Kasumi-1 (cell line): ENCODE measurements at places on chromosomes 2 and 18.

GRCh38 chr18:59453468-59453961 lies 94.5 kb upstream of the LMAN1 start:
- no peak for DNase-seq

DNA sequence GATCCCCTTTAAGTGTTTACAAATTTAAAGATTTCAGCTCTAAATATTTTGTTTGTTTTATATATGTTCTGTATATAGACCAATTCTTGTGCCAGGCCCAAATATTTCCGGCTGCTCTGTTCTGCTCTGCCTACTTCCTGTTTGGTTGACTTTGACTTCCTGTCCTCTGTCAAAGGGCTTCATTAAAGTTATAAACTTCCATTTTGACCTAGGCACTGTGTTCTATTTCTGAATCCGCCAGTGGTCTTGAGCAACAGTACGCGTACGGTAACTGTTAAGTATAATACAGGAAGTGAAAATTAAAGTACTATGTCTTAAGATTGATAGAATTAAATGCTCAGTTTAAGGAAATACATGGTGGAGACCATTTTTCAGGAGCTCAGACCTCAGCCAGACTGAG lies 13.5 kb upstream of the REL start:
- DNase-seq = peak; percentile 90

GRCh38 chr2:1406434-1406833 lies 6.8 kb upstream of the TPO start:
- DNase-seq = no peak

- no peak for DNase-seq
These were observed 90.3 kb downstream of the LRP1B start for GRCh38 chr2:142040556-142040955.

DNA sequence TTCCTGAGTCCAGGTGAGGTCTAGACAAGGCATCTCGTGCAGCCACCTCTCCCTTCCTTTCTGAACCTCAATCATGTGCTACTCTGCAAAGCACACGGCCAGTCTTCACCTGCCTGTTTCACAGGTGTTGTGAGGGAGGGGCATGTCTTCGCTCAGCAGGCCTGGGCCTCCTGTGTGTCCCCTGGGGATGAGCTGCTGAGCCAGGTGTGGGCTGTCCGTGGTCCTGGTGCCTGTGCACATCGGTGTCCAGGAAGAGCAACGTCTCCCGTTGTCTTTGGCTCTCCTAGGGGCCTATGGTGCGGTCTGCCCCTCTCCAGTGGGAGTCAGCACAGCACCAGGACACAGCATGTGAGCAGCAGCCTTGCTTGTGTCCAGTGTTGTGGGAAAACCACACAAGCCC lies 16.7 kb downstream of the ARHGEF4 start:
- DNase-seq = no peak

GRCh38 chr18:8951491-8951890 lies 151.0 kb upstream of the NDUFV2 start:
- DNase-seq = no peak

DNA sequence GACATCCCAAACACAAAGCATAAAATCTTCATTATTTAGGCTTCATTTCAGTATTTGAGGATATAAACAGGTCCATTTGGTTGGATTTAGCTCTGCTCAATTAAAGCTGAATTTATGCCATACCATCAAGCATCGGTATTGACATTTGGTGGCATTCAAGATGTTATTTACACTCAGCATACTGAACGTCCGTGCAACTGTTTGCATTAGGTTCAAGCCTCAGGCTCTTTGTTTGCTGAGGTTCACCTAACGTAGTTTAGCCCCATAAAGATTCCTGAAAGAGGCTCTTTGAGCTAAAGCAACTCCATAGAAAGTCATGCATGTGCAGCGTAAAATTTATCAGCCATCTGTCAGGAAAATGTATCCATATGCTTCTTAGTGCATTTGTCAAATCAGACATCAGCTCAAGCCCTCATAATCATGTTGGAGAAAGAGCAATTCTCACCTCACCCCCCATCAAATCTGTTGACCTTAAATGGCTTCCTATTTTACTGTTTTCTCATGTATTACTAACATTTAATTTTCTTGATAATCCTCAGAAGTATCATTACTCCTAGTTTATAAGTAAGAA lies 366.9 kb downstream of the EPHA4 start:
- no peak for DNase-seq

- no peak for DNase-seq
These were observed 191.0 kb downstream of the HRH4 start for GRCh38 chr18:24651434-24651833.

- DNase-seq = no peak
These were observed 93.7 kb upstream of the ZNF516 start for GRCh38 chr18:76588601-76589226.

DNA sequence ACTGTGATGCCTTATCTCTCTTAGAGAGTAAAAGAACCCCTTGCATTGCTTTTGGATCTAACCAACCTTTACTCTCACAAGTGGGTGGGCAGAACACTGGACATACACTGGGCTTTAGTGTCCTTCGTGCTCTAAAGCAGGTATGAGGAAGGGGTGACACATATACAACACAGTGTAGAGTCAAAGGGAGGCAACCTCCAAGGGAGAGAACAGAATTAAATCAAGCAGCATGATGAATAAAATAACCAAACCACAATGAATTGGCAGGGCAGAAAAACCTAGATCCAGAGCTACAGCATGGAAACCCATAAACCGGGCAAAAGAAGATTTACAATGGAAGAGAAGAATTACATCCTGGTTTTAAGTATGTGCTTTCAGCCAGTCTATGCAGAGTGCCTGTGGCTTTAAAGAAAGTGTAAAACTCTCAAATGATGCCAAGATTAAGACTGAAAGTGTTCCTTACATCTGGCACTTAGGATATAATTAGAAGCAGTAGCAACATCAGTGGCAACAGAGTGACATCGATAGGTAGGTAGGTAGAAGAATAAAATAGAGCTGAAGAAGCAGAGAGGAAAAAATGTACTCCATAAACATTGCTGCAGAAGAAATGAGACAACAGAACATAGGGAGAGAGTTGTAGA lies 191.7 kb upstream of the ZC3H15 start:
- DNase-seq = no peak

- no peak for DNase-seq
These were observed 20.6 kb upstream of the NDUFV2 start for GRCh38 chr18:9081940-9082339.

GRCh38 chr2:65355186-65355831 lies 77.1 kb downstream of the SPRED2 start:
- DNase-seq = no peak

DNA sequence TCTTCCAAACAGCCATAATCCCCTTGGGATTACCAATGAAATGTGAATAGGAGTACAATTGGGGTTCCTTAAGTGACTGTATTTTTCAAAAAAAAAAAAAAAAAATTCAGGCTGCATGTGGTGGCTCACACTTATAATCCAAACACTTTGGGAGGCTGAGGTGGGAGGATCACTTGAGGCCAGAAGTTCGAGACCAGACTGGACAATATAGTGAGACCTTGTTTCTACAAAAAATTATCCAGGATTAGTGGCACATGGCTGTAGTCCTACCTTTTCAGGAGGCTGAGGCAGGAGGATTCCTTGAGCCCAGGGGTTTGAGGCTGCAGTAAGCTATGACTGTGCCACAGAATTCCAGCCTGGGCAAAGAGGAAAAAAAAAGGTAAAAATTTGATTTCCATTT lies 189.6 kb upstream of the GATA6 start:
- no peak for DNase-seq

GRCh38 chr2:108988076-108988795 lies 784 bp downstream of the EDAR start:
- no peak for DNase-seq

DNA sequence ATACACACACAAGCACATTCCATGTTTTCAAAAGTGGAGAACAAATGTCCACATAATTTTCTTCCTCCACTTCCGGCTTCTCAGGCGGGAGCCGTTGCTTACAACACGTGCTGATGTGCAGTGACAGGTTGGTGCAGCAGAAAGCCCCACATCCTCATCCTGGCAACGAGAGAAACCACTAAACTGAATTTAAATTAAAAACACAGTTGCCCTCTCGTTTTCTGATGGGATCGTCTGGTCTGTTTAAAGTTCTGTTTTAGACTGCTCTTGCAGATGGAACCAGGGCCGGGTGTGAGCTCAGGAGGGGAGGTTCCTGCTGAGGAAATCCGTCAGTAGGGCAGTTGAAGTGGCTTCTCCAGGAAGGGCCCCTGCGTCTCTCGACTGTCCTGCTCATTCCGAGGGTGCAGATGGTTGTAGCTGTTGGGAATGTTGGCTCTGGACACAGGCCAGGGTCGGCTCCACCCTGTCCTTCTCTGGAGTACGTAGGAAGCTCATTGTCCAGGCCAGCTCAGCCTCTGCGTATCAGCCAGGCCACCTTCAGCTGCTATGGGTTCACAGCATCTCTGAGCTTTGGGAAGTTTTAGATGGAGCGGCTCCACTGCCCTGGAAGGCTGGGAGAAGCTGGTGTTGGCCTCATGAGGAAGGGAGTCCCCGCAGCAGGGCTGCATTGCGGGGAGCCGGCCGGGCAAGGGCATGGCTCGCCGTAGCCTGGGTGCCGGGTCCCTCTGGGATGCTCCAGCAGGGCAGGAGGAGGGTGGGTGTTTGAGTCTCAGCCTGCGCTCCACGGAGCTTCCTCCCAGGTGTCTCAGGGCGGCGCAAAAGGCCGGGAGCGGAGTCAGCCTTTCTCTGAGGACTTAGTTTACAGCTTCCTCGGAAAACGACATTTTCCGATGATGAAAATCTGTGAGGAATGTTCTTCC lies 58.3 kb downstream of the NFATC1 start:
- no peak for DNase-seq
